HT1080 (cell line): ENCODE measurements at places on chromosomes 1 and 21.

GRCh38 chr1:167799747-167800146 is 78.0 kb downstream of the MPZL1 start:
- DNase-seq = no peak

DNA sequence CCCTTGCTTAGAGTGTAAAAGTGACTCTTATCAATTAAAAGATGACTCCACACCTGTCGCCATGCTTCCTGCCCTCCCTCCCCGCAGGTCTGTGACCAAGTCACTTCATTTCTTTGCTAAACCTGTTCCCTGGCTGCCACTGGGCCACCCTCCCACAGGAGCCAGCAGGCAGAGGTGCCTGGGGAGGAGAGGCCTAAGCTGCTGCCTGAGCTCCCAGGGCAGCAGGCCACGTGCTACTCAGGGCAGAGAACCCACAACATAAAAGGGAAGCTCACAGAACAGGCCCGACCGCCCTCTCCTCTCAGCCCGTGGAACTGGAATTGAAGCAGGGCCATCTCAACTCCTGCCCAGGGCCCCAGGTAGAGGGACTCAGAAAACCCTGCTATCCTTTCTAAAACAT is 4.9 kb downstream of the C1orf198 start:
- DNase-seq = no peak

GRCh38 chr21:34881839-34882371 is 167.2 kb downstream of the RUNX1 start:
- DNase-seq = peak; percentile 88

GRCh38 chr1:116540088-116540487 is 30.7 kb downstream of the CD58 start:
- peak; percentile 21 for DNase-seq

DNA sequence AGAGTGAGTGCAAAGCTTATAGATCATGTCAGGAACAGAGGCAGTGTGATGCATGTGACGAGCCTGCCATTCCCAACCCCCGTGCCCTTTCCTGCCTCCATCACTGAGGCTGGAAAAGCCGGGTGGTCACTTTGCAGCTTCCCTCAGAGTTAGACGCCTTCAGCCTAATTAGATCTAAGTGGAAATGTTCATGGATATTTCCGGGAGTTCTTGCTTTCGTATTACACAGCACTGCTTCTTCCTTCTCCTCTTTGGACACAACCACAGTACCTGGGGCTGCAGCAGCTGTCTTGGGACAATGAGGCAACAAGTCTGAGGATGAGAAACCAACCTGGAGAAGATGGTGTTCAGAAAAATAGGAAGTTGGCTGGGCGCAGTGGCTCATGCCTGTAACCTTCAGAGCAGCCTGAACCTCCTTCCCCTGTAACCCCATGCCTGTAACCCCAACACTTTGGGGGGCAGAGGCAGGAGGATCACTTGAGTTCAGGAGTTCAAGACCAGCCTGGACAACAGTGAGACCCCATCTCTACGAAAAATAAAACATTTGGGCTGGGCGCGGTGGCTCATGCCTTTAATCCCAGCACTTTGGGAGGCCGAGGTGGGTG is 24.5 kb downstream of the SERINC2 start:
- DNase-seq = no peak

- no peak for DNase-seq
These were observed 274.1 kb downstream of the RRAGC start for GRCh38 chr1:38585460-38585859.

DNA sequence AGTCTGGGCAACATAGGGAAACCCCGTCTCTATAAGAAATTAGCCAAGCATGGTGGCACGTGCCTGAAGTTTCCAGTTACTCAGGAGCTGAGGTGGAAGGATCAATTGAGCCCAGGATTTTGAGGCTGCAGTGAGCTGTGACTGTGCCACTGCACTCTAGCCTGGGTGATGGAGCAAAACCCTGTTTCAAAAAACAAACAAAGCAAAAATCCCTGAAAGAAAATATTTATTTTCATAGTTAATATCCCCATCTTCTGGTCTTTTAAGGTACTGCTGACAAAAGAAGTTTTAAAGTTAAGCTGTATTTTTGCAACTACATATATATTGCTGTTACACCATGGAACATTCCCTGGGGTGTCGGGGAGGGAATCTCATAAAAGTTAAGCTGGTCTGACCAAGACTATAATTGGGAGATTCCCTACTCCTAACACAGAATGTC is 26.0 kb downstream of the VAMP4 start:
- DNase-seq = no peak
